Muscle of back (tissue), 13 donors: ENCODE measurements at places on chromosomes 7 and 10. TPM values are rescaled to one million over a fixed set of nuclear protein-coding genes. Genes with fewer than 3 reads are reported as not detected.

DNA sequence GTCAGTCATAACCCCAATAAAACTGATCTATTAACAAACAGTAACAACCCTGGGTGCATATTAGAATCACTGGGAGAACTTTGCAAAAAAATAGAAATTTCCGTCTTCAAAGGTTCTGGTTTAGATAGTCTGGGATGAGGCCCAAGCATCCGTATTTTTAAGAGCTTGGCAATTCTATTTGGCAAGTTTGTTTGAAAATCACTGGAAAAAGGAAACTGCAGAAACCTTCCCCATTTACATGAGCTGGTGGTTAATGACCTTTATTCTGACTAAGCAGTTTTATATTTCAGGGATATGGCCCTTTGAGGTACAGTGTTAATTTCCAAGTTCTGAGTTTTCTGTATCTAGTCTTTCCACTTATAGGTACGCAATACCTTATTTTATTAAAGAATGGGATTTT, 115.8 kb upstream of the PRR15 start:
- peak; percentile 16 for DNase-seq

DNA sequence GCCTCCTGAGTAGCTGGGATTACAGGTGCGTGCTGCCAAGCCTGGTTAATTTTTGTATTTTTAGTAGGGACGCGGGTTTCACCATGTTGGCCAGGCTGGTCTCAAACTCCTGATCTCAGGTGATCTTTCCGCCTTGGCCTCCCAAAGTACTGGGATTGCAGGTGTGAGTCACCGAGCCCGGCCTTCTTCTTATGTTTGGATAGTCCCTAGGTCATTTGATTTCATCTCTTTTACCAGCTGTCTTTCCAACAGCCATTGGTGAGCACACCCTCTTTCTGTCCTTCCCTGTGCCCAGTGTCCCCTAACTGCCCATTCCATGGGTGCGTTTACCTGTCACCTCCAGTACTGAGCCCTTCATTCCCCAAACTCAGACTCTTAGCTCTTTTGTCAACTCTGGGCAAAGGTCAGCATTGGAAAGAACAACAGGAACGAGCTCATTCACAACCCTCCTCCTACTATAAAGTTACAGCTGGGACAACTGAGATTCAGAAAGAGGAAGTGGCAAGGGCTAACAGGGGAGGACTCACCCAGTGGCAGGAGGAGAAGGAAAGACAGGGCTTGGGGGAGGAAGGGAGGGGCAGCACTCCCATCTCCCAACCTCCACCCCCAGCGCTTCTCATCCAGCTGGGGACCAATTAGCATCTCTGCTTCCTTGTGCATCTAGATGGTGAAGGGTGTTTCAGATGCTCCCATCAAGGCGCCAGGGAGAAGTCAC, 5.6 kb downstream of the SSC4D start:
- no peak for DNase-seq

DNA sequence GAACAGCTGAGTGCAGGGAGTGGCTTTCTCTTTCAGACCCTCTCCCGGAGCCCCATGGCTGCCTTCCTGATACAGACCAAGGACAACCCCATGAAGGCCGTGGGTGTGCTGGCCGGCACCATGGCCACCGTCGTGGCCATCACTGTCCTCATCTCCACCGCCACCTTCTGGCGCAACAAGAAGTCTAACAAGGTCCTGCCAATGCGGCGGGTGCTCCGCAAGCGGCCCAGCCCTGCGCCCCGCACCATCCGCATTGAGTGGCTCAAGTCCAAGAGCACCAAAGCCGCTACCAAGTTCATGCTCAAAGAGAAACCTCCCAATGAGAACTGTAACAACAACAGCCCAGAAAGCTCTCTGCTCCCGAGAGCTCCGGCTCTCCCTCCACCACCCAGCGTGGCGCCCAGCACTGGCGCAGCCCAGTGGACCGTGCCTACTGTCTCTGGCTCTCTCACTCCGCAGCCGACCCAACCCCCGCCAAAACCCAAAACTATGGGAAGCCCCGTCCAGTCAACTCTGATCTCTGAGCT, 11.2 kb downstream of the LRIT2 start:
- DNase-seq: no peak

- no peak for DNase-seq
Measured at GRCh38 chr7:120060875-120061274, 212.1 kb upstream of the KCND2 start.

Gene SLC13A1
- not detected for polyA plus RNA-seq

Gene FAM24B
- polyA plus RNA-seq: 2.6 TPM

- DNase-seq: no peak
Measured at GRCh38 chr7:140857048-140857447, 67.7 kb downstream of the BRAF start.

DNA sequence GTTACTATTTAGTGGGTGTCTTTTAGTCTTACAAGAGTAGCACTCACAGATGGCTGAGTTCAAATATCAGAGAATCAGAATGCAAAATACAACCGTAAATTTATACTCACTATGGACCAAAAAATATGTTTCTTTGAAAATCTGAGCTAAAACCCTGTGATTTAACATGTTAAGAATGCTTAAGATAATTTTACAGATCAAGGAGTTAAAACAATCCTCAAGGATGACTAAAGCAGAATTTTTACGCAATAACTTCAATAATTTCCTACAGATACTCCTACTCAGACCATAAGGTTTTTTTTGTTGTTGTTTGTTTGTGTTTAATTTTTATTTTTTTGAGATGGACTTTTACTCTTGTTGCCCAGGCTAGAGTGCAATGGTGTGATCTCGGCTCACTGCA, 47.9 kb upstream of the CCDC6 start:
- no peak for DNase-seq

- DNase-seq: no peak
Measured at GRCh38 chr7:116902867-116903266, 40.5 kb downstream of the CAPZA2 start.

Gene PRLHR
- polyA plus RNA-seq: not detected

Gene KNDC1
- polyA plus RNA-seq: 3.0 TPM

Gene POT1
- 21.1 TPM for polyA plus RNA-seq

Gene PIP
- not detected for polyA plus RNA-seq

Gene NPFFR1
- polyA plus RNA-seq: 0.06 TPM

Gene ANKRD61
- polyA plus RNA-seq: 0.33 TPM

Gene TUBAL3
- 0.24 TPM for polyA plus RNA-seq

Gene STAMBPL1
- 7.1 TPM for polyA plus RNA-seq

- no peak for DNase-seq
Measured at GRCh38 chr7:91811236-91811635, 69.3 kb downstream of the MTERF1 start.

- DNase-seq: peak; percentile 12
Measured at GRCh38 chr10:85318809-85319807, 990.7 kb downstream of the CCSER2 start.

DNA sequence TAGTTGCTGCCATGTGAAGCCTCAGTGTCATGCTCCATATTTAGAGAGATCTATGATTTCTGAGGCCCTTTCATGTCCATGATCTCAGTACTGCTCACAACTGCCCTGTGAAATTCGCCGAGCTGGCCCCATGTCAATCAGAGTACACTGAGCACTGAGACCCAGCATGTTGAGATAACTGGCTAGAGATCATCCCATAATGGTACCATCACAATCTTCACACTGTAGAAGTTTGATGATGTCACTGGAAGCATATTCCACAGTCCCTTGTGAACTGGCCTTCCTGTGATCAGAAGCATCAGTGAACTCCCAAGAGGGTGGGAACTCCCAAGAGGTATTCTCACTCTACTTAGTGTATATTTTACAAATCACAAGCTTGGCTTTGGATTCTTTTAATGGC, 116.0 kb downstream of the EGFR start:
- no peak for DNase-seq

DNA sequence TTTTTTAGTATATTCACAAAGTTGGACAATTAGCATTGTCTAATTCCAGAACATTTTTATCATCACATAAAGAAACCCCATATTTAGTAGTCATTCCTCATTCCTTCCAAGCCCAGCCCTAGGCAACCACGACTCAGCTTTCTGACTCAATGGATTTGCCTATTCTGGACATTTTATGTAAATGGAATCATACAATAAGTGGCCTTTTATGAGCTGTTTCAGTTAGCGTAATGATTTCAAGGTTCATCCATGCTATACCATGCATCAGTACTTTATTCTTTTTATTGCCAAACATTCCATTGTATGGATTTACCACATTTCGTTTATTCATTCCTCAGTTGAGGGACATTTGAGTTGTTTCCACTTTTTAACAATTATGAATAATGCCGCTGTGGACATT, 249.2 kb downstream of the DYNC1I1 start:
- no peak for DNase-seq

DNA sequence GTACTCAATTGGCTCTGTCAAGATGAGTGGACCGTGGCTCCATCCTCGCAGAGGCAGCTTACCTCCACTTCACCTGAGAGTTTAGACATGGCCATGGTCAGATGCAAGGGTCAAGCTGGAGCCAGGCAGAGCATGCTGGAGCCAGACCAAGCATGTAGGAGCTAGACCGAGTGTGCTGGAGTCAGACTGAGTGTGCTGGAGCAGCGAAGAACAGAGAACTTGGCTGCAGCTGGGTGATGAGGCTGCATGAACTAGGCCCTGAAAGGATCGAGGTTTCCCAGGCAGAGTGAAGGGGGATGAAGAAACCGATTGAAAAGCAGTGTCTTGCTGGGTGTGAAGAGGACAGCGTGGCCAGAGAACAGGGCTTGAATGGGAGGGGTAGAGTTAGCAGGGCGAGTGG, 86.1 kb downstream of the MKI67 start:
- no peak for DNase-seq

- DNase-seq: peak; percentile 53
Measured at GRCh38 chr10:48554656-48555055, 50.2 kb downstream of the ARHGAP22 start.

GRCh38 chr10:78729366-78729765, 339.4 kb upstream of the ZMIZ1 start:
- DNase-seq: no peak

DNA sequence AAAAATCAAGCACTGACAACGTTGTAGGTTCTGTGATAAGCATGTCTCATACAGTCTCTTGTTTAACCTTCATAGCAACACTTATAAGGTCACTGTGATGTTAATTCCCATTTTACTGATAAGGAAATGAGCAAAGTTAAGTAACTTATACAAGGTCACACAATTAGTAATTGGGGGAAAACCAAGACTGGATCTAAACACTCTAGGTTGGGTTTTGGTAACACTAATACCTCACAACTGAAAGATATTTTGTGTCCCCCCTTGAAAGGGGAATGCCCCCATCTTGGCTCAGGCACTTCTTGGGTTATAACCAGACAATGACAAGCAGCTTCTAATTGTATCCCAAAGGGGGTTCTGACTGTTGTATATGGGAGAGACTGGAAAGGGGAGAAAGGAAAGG, 36.0 kb upstream of the ABCB4 start:
- DNase-seq: no peak

- DNase-seq: no peak
Measured at GRCh38 chr10:5592070-5592469, 67.3 kb downstream of the CALML3 start.

DNA sequence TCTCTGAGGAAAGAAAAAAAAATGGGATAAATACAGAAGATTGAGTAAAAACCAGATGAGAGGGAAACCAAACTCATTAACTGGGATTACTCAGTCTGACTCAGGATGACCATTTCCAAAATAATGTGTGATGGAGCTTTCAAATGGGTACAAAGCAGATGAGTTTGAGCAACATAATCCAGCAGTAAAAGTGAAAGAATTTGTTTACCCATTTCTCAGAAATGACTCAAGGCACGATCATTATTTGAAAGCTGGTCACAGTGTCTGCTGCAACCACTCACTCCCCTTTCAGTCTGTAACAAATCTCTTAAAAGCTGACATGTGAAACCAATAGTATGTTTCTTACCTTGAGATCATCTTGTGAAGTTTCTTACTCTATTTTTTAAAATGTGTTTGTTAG, 104.7 kb upstream of the KLF14 start:
- DNase-seq: no peak

GRCh38 chr10:113846036-113846435, 7.8 kb downstream of the DCLRE1A start:
- no peak for DNase-seq

GRCh38 chr7:12013983-12014382, 182.0 kb upstream of the THSD7A start:
- no peak for DNase-seq

DNA sequence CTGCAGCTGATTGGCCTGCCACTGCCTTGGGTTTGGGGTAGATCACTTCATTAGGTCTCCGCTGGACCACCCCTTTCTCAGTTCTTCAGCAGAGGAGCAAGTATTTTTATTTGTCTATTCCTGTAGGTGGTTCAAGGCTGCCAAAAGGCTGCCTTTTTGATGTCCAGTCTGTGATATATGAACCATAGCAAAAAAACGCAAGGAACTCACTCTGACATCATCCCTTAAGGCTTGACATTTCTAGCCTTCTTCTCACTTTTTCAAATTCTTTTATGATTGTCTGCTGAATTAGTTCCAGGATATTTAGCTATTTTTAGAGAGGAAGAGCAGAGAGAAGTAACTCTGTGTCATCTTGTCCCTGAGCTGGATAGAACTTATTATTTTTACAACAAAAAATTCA, 269.2 kb downstream of the BAMBI start:
- peak; percentile 49 for DNase-seq

GRCh38 chr10:100569687-100570481, 34.1 kb downstream of the HIF1AN start:
- DNase-seq: no peak

DNA sequence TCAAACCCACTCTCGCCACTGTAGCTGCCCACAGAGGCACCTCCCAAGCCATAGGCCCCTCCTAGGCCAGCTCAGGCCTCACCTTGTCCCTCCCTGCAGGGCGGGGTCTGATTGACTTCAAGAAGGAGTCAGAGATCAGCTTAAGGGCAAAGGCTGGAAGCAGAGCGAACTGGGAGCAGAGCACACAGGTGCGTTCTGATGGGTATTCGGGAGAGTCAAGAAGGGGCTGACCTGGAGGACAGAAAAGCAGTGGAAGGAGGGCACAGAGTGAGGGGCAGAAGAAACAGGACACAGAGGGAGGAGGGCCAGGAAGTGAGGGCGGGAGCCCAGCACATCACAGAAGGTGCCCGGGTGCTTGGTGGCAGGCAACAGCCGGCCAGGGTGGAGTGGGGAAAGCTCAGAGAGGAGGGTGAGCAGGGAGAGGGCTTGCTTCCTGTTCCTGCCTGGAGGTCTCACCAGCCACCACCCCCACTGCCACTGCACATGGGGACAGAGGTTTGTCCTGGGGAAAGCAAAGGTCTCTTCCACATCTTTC, at the start of gene AOC1:
TSS of gene AOC1 (plus strand) at position 147 of the 535 bp plus-strand sequence. CDS start 3,954 bp downstream, outside the sequence.
- DNase-seq: no peak
